ENCODE measurements at places on chromosomes 6 and 20. TPM values are rescaled to one million over a fixed set of nuclear protein-coding genes. Genes with fewer than 3 reads are reported as not detected.

TMC2 gene
- total RNA-seq = not detected

GRIK2 gene
- total RNA-seq = 0.89 TPM

LINC00237 gene
- not detected for total RNA-seq

DLK2 gene
- total RNA-seq = 0.20 TPM

CD40 gene
- 8.8 TPM for total RNA-seq

ABHD16B gene
- not detected for total RNA-seq
